Stimulated activated CD4-positive, alpha-beta T cell treated with anti-CD3 and anti-CD28 coated beads, Interleukin-4, amount 100 ng/mL, for 48 hours (primary cell): ENCODE measurements at places on chromosomes 16 and 17.

DNA sequence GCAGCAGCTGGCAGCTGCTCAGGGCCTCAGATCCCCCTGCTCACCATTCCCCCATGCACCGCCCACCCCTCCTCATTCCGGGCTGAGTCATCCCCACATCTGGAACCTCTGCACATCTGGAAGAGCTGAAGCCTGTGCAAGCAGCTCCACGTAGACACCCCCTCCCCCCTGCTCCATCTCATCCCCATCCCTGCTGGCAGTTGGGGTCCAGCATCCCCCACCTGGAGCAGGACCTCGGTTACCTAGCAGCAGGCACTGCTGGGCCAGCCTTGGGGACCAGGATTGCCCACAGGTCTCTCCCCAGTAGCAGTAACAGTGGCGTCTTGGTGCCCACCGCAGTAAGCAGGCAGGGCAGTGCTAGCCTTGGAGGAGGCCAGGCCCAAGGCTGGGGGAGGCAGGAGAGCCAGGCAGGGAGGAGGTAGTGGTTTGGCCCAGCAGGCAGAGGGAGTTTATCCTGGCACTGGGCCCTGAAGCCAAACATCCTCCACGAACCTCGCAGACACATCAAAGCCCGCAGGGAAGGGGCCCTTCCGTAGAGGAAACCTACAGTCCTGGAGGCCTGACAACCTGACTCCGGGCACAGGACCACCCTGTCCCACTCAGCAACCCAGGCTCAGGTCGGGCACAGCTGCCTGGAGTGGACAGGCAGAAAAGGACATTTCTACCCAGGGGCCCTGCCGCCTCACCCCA is 7.7 kb upstream of the TMEM92 start:
- no peak for DNase-seq

DNA sequence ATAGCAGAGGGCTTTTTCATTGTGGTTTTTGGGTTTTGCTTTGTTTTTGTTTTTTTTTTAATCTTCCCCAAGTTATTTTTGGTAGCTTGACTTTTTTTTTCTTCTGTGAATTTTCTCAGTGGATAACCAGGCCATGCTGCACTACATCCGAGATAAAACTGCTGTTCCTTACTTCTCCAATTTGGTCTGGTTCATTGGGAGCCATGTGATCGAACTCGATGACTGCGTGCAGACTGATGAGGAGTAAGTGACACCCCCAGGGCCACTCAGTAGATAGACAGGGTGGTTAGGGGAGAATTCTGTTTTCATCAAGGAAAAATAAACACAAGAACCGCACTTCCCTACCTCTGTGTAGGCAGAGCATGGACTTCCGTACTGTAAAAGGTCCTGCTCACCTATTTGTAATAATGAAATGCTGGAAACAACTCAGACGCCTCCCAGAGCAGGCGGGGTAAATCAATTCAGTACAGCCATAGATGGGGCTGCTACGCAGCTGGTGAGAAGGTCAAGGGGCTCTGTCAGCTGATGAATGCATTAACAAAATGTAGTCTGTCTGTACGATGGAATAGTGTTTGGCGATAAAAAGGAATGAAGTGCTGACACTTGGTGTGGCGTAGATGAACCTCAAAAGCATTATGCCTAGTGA is 28.6 kb downstream of the CLEC16A start:
- no peak for DNase-seq

DNA sequence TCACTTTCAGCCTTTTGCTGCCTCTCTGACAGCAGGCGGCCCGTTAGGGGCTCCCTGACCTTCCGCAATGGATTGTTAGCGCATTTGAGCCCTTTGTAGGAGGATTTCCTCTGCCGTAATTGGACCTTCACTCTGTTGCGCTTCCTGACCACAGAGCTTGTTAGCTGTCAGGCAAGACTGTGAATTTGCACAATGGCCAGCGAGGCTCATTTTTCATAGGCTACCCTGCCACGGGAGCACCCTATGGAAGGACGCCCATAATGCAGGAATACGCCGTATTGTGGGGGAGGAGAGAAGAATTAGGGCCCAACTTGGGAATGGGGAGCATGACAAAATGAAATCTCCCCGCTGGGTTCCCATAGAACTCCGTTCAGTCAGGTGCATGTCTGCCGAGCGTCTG is 205.2 kb upstream of the NLRP1 start:
- no peak for DNase-seq

DNA sequence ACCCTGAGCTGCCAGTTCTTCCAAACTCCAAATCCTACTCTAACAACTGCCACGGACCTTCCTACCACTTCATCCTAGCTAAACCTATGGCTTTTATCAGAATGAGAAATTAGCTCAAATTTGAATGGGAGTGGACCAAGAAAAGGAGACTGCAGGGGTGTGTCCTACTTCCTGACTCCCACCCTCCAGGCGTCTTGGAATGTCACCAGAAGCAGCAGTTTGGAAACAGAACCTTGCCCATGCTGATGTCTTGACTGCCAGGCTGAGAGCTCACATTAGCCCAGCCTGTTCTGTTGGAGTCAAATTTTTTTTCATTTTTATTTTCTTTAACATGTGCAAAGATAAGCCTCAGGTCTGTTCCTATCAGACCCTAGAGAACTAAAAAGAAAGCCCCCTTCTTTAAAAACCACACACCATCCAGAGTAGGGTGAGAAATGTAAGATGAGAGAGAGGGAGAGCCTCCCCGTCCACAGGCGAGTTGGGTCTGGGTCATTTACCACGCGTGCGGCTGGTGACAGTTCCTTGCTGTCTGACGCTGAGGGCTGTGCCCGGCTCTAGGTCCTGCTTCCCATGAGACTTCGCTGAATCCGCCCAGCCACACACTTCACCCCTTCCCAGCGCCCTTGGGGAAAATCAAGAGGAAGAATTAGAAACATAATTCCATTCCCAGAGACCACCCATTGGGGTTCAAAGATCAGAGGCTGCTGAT is 54.3 kb downstream of the WNT3 start:
- DNase-seq: no peak

- DNase-seq: no peak
Measured at GRCh38 chr17:1173432-1174262, 6.1 kb downstream of the ABR start.
